Amygdala (tissue), 56 donors: ENCODE measurements at places on chromosomes 13 and 19.

DNA sequence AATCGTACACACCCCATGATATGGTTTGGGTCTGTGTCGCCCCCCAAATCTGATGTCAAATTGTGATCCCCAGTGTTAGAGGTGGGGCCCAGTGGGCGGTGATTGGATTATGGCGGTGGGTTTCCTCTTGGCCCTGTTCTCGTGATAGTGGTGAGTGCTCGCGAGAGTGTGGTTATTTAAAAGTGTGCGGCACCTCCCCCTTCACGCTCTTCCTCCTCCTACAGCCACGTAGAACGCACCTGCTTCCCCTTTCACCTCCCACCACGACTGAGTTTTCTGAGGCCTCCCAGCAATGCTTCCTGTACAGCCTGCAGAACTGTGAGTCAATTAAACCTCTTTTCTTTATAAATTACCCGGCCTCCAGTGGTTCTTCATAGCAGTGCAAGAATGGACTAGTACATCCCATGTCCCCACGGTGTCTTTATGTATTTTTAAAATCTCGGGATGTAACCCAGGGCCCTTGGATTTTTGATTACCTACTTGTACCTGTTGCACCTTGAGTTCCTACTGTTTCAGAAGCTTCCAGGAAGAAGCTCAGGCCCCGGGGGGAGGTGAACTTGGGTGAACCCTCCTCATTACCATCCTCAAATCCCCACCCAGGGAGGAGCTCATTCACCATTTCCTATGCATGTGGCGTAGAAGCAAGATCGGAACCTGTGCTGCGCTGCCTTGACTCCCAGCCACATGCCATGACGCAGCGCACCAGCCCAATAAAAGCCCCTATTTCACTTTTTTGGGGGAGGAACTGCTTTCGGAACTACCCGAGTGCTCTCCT is 52.4 kb downstream of the TEX29 start:
- DNase-seq = no peak

GRCh38 chr19:38319421-38320258 is at the start of gene KCNK6:
TSS of gene KCNK6 (plus strand) at chr19:38319845. CDS start at chr19:38319951, 106 bp downstream.
- peak; percentile 42 for DNase-seq

DNA sequence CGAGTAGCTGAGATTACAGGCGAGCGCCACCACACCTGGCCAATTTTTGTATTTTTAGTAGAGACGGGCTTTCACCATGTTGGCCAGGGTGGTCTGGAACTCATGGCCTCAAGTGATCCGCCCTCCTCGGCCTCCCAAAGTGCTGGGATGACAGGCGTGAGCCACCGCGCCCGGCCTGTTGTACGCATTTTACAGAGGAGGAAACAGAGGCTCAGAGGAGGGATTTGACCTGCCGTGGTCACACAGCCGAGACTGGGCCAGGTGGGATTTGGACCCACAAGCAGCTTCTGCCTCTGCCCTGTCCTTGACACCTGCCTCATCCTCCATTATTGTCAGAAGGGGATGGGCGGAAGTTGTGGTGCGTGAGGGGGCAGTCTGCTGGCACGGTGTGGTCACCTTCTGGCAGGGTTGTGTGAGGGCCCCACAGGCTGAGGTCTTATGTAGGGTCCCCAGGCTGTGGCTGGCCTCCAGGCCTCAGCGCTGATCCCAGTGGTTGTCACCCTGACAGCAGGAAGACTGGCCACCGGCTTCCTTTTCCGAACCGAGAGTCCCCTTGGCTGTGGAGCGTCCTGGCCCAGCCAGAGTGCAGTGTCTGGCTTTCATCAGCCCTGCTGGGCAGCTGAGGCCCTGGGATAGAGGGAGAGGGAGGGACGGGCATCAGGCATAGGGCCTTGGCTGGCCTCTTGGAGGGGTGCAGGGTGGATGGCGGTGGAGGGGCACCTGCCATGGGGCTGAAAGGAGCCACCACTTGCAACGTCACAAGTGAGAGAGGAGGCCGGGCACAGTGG is 20.3 kb downstream of the NFIC start:
- DNase-seq = no peak

GRCh38 chr19:46715975-46716671 is 791 bp downstream of the PRKD2 start:
- DNase-seq = no peak

DNA sequence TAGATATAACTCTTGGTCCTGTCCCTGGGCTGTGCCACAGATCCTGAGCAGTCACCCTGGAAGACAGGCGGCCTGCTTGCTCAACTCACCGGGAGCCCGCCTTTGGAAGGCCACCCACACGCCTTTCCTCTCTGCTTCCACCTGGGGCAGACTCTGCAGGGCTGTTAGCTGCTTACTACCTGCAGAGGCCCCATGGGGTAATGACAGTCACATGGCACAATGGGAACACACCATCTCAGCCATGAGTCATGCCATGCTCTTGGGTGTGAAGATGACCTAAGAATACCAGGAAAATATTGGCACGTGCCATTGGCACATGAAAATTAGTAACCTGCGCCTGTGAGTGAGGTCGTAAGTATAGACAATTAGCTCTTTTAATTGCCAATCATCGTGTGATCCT is 108.6 kb downstream of the COL4A2 start:
- DNase-seq = no peak

DNA sequence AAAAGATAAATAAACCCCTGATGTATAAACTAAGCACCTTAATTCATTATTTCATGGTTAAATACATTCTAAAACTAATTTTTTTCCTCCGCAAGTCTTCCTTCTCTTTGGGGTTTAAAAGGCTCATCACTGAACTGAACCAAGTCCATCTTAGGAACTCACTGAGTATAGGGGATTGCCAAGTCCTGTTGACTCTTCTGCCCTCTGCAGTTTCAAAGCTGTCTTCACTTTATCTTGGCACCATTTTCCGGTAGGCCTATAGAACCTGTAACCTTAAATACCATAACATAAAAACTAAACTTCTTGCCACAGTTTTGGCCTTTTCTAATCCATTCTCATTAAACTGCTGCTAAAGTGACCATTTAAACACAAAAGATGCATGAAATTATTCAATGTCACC is 66.5 kb upstream of the USPL1 start:
- no peak for DNase-seq
